Placental epithelial cell (primary cell): ENCODE measurements at places on chromosomes 12 and 14. TPM values are rescaled to one million over a fixed set of nuclear protein-coding genes. Genes with fewer than 3 reads are reported as not detected.

CCDC60 gene
- total RNA-seq: not detected in 2 replicates

EIF2B2 gene
- total RNA-seq: 29.4 and 48.8 TPM in 2 replicates

LRFN5 gene
- 0.39 and 0.87 TPM in 2 replicates for total RNA-seq

CRIP2 gene
- total RNA-seq: 3.7 and 14.5 TPM in 2 replicates

CARMIL3 gene
- total RNA-seq: under 0.01 TPM in 2 replicates

KRT3 gene
- total RNA-seq: not detected in 2 replicates

PLEKHD1 gene
- total RNA-seq: 0.22 and 0.39 TPM in 2 replicates
